Stimulated activated naive CD8-positive, alpha-beta T cell treated with anti-CD3 and anti-CD28 coated beads, Interleukin-15, amount 100 ng/mL, for 72 hours (primary cell): ENCODE measurements at places on chromosomes 7 and 10.

- DNase-seq: no peak
Observed at GRCh38 chr7:41448104-41448503, 254.8 kb downstream of the INHBA start.

GRCh38 chr7:46774515-46774914 lies 807.4 kb downstream of the TNS3 start:
- DNase-seq: no peak

GRCh38 chr7:8356071-8356470 lies 77.3 kb upstream of the NXPH1 start:
- DNase-seq: no peak

DNA sequence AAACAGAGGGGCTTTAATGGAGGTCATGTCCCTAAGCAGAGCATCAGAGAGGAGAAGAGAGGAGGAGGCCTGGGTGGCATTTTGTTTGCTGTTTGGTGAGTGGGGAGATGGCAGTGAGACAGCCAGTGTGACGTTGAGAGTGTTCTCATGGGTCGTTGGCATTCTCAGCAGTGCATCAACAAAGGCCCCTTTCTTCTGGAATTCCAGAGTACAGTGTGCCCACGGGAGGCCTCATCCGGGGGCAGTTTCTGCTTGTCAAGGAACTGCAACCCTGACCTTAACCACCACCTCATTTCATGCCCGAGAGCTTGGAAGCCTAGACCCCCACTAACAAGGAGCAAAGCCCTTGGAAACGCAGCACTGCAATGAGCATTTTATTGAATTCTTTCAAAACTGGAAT lies 92.9 kb downstream of the CELF2 start:
- no peak for DNase-seq

DNA sequence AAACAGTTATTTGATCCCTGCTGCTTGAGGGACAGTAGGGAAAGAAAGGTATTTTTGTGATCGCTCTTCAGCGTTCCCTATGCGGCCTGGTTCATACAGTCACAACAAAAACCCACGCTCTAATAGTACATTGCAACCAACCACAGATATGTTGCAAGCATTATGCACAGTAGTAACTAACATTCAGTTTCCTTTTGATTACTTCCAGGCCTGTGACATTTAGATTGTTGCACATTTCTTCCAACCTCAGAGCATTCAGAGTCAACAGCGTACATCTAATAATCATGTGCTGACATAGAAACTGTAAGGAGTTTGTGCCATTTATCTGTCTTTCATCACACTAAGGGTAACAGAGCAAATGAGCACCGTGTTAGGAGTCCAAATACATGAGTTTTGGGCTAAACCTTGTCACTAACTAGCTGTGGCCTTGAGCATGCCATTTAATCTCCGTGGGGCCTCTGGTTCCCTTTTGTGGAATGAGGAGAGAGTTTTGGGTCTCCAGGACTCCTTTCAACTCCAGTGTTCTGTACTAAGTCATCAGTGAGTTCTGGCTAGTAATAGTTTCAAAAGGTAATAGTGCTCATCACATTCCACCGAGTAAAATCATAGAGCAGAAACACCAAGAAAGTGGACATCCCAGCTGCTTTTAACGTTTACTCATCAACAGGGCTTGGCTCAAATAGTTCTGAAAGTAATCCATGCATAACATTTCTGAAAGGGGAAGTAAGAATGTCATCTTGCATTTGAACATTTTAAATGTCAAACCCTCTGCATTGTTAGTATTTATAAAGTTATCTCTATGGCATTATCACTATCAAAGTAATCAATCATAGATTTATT lies 99.0 kb upstream of the FZD1 start:
- no peak for DNase-seq

DNA sequence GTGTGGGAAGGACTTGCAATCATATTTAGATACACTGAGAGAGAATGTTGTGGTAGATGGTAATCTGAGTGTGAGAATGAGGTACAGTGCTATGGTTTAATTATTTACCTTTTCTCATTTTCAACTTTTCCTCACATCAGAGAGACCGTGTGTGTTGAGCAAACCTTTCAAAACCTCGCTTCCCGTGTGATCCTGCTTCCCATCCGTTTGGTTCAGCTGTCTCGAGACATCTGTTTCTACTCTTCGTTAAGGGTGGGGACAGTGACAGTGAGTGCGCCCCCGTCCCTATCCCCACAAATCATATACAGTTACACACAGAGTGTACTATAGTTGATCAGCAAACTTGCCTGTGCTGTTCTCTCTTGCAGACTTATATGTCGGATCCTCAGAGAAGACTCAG lies 33.0 kb upstream of the NOBOX start:
- DNase-seq: no peak

GRCh38 chr10:61905837-61906561 lies 4.5 kb downstream of the ARID5B start:
- DNase-seq: no peak

DNA sequence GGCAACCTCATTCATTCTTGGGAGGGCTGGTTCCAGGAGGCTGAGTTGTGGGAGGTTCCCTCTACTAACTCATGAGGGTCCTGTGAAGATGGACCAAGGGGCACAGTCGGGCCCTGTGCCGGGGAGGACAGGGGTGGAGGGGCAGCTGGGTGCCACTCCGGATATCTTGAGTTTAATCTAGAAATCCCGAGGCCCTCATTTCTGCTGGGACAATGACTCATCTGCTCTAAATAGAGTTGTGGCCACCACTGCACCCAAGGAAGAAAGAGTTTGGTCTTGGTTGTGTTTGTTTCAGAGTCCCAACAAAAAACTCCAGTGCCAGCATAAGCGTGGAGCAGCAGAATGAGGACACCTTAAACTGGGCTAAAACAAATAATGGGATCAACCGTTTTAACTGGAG lies 82.4 kb downstream of the EBF3 start:
- DNase-seq: no peak

DNA sequence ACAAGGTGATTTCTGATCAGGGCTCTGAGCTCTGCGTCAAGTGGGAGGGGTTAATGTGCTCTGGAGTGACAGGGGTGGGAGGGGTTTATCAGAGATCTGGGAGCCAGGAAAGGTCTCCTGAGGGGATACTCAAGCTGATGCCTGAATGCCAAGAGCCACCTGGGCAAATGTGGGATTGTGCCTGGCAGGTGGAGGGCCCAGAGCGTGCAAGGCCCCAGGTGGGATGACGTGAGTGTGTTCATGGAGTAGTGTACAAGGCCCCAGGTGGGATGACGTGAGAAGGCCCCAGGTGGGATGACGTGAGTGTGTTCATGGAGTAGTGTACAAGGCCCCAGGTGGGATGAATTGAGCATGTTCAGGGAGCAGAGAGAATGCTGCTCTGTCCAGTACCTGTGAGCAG lies 610.3 kb downstream of the PTPRN2 start:
- no peak for DNase-seq

DNA sequence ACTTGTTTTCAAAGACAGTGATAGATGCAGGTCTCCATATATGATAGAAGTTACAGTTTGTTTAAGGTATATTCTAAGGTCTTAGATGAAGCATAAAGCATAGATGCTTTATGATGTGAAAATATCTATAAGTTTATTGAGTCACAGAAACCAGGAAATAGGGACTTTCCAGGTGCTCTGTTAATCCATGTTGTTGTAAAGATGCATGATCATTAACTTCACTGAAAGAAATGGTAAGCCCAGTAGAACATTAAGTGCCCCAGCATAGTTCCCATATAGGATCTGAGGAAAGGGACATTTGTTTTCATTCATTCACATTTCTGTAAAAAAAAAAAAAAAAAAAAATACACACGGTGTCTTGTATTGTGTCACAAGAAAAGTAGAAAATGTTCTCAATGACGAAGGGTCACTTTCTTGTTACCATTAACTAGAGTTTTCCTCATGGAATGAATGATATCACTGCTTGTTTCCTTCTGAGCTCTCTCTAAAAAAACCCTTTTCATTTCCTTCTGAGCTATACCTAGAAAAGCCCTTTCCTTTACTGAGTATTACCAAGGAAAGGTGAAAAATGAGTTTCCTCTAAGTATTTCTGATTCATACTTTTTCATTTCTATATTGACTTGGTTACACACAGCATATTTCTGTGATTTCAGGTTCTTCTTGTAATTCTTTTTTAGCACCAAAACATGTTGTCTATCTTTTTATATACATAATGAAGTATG lies 105.2 kb downstream of the MACC1 start:
- no peak for DNase-seq

DNA sequence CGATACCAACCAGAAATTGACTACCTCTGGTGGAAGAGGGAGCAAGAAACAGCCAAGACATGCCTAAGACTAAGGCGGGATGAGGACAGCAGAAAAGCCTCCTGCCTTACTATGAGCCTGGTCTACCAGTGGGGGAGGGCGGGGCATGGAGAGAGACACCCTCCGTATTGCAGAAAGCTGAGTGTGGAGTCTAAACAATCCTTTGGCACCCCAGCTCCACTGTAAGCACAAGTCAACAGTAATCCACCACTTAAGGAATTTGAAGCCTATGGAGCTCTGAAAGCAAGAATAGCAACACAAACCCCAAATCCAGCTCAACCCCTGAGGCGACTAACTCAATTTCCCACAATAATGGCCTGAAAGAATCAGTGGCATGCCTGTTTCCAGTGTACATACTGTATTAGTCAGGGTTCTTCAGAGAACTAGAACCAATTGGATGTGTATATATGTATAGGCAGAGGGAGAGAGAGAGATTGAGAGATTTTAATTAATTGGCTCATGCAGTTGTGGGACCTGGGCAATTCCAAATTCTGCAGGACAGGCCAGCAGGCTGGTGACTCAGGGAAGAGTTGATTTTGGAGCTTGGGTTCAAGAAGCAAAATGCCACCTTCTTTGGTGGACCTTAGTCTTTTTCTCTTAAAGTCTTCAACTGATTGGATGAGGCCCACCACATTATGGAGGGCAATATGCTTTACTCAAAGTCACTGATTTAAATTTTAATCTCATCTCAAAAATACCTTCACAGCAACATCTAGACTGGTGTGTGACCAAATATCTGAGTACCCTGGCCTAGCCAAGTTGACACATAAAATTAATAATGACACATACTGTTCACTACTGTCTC lies 13.5 kb downstream of the PPIF start:
- no peak for DNase-seq

GRCh38 chr10:79129361-79129997 lies 60.7 kb downstream of the ZMIZ1 start:
- DNase-seq: no peak

DNA sequence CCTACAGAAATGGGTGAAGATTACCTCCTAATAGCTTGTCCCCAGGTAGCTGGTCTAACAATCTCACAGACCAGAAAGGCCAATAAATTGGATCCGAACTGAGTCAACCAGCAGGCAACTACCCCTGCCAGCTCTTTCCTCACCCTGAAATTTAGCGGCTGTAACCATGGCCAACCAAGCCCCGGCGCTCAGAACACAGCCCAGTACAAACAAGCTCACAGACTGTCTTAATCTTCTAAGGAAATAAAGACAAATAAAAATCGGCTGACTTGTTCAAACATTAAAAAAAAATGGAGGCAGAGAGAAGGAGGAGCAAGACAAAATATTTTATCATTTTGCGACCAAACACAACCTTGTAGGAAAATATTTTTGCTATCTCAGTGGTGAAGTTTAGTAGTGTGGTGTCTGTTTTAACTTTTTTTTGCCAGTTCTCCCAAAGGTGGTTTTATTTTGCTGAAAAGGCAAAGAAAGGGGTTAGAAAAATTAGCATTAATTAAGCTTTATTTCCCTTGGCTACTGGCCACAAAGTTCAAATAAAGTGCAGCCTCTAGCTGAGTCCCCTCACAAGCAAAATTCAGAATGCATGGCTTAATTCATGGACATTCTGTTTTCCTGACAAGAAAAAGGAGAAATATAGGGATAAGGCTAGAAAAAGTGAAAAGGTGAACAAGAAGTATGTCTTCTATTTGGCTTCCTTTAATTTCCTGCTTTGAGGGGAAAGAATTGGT lies 313.0 kb upstream of the NPVF start:
- no peak for DNase-seq

GRCh38 chr7:15662451-15662850 lies 24.0 kb downstream of the MEOX2 start:
- no peak for DNase-seq

- DNase-seq: no peak
Observed at GRCh38 chr7:821688-822087, 10.6 kb upstream of the SUN1 start.

DNA sequence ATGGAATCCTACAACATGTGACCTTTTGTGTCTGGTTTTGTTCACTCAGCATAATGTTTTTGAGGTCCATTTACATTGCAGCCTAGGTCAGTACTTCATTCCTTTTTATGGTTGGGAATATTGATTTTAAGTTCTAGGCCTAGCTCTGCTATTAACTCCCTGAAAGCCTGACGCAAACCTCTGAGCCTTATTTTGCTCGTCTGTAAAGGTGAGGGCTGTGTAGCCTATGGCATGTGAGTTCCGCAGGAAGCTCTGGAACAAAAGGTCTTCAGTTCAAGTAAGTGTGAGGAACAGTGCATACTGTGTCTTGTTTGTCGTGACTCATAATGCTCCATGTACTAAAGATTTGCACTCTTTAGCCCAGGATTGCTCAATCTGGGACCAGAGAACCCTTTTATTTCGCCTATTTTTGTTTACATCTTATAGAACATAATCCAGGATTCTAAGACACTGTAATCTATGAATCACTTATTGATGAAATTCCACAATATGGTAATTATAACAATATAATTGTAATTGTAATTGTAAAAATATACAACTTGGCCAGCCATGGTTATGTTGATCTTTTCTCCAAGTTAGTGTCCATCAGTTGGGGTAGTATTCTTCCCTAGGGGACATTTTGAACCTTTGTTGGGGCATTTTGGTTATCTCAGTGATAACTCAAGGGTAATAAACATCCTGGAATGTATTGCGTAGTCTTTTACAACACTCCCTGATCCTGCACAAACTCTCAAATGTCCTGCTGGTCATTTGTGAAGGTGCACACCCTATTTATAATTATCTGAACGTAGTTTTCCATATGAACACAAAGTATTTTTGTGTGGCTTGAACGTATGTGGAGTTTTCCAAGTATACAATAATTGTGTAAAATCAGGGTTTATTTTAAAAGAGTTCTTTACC lies 184.7 kb downstream of the VTI1A start:
- no peak for DNase-seq

DNA sequence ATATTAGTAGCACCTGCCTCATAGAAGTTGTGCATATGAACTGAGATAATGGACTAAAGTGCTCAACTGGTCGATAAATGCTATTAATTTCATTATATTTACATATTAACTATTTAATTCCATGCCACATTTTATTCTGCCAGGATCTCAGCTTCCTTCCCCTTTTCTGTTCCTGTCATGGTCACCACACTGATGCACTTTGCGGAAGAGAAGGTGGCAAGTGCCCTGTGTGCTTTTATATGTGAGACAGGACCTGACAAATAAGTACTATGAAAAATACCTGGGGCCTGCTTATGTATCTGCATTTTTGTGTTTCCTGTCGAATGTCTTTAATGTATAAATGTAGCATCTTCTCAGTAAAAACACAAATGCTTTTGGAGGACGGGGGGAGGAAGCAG lies 12.2 kb downstream of the ATP6V0E2 start:
- DNase-seq: no peak
